HFFc6 (cell line): ENCODE measurements at places on chromosomes 12 and 14.
A peak's percentile ranks its signal among the peaks of the same experiment; 100 is the strongest.

GRCh38 chr14:50750323-50750722 lies 80.6 kb downstream of the NIN start:
- no peak overlapping the region for H3K27ac ChIP-seq
- peaks cover 61% of the 10 kb centered on the region for H3K36me3 ChIP-seq
- no peaks in the 10 kb centered on the region; the same call in 1 of the 2 replicates for H3K27me3 ChIP-seq
- no peak overlapping the region for H3K4me3 ChIP-seq
- no peaks in the 10 kb centered on the region for H3K4me1 ChIP-seq

GRCh38 chr14:33922125-33922524 lies 28.7 kb downstream of the EGLN3 start:
- no peaks in the 10 kb centered on the region for H3K36me3 ChIP-seq
- no peak for DNase-seq
- H3K27me3 ChIP-seq: no peaks in the 10 kb centered on the region
- no peaks in the 10 kb centered on the region for H3K4me1 ChIP-seq
- H3K27ac ChIP-seq: no peak overlapping the region

DNA sequence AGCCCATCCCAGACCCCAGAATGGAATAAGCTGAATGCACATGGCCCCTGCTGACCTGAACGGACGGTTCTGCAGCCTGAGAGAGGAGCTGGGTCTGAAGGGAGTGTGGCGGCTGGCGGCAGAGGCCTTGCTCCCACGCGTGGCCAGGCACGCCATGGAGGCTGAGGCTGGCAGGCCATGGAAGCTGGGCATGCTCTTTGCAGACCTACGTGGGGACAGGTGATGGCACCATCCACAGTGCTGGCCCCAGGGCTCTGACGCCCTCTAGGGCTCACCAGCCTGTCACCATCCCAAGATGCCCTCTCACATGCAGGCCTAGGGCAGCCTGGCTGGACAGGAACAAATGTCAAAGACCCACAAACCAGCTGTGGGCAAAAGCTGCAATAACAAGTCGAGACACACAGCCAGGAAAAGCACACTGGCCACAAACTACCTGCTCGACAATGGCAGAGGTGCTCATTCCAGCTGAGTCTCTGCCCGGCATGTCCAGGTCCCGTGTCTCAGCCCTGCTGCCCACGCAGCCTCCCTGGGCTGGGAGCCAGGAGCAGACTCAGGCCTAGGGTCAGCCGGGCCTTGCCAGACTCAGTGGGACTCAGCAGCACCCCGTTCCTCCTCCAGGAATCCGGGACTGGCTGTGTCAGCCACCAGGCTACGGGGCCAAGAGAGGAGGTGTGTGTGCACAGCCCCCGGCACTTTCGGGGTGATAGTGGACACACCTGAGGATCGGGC lies 19.7 kb downstream of the BTBD6 start:
- no peak overlapping the region for H3K4me3 ChIP-seq
- no peak overlapping the region for H3K27ac ChIP-seq
- peaks cover 5% of the 10 kb centered on the region; the same call in 1 of the 2 replicates for H3K36me3 ChIP-seq
- H3K27me3 ChIP-seq: no peaks in the 10 kb centered on the region
- no peaks in the 10 kb centered on the region for H3K4me1 ChIP-seq

GRCh38 chr12:11482955-11483354 lies 87.6 kb upstream of the PRB2 start:
- DNase-seq: peak; percentile 47
- no peaks in the 10 kb centered on the region for H3K36me3 ChIP-seq
- H3K4me3 ChIP-seq: peak overlapping the region; percentile 29
- peak overlapping the region; percentile 70 for H3K27ac ChIP-seq
- H3K27me3 ChIP-seq: no peaks in the 10 kb centered on the region; the same call in none of the 2 replicates

DNA sequence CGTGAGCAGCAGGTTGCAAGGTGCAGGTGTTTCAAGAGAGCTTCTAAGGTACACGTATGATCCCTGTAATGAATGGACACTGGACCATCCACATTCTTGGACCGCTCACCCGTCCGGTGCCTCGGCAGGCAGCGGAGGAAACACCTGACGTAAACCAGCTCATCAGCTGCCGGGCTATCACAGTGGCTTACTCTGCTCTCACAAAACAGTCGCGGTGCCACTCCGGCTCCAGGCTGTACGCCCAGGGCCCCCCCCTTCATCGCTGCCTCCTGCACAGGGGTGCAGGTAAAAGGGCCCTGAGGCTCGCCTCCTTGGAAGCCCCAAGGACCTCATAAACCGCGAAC lies 436 bp downstream of the VPS33A start:
- H3K27me3 ChIP-seq: peaks cover 8% of the 10 kb centered on the region
- peak overlapping the region; percentile 94 for H3K27ac ChIP-seq
- peaks cover 14% of the 10 kb centered on the region for H3K36me3 ChIP-seq
- peak overlapping the region; percentile 98 for H3K4me3 ChIP-seq
- H3K4me1 ChIP-seq: peaks cover 14% of the 10 kb centered on the region; the same call in 1 of the 2 replicates
